ENCODE measurements at places on chromosomes 16 and 17. TPM values are rescaled to one million over a fixed set of nuclear protein-coding genes. Genes with fewer than 3 reads are reported as not detected.
A peak's percentile ranks its signal among the peaks of the same experiment; 100 is the strongest.

DNA sequence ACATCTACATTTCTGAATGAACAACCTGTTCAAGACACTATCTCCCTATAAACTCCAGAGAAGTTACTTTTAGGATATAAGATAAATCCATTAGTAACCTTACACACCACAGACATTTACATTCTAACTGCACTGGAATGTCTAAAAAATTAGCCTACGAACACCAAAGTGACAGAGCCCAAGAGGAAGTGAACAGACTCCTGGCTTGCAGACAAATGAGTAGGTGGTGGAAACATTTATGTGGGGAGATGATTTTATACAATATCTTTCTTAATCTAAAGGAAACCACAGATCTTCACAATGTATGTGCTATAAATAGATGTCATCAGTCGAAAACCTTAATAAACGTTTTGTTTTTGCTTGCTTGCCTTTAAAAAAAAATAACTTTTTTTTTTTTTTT lies 18.8 kb downstream of the ZNF652 start:
- DNase-seq, result peak; percentile 14

DNA sequence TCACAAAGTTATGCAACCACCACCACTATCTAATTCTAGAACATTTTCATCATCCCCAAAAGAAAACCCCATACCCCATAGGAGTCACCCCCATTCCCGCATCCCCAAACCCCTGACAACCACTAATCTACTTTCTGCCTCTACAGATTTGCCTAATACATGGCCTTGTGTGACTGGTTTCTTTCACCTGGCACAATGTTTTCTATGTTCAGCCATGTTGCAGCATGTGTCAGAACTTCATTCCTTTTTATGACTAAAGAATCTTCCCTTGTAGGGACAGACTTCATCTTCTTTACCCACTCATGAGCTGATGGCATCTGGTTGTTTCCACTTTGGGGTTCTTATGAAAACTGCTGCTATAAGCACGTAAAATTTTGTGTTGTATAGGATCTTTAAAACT lies 34.6 kb downstream of the CYTH1 start:
- no peak for DNase-seq

- DNase-seq, result no peak
Measured at GRCh38 chr17:42989726-42990652, 8.2 kb upstream of the RPL27 start.

The SLC16A13 gene
- 6.2 TPM for total RNA-seq

- no peak for DNase-seq
Measured at GRCh38 chr16:4376126-4376892, 4.7 kb downstream of the VASN start.

DNA sequence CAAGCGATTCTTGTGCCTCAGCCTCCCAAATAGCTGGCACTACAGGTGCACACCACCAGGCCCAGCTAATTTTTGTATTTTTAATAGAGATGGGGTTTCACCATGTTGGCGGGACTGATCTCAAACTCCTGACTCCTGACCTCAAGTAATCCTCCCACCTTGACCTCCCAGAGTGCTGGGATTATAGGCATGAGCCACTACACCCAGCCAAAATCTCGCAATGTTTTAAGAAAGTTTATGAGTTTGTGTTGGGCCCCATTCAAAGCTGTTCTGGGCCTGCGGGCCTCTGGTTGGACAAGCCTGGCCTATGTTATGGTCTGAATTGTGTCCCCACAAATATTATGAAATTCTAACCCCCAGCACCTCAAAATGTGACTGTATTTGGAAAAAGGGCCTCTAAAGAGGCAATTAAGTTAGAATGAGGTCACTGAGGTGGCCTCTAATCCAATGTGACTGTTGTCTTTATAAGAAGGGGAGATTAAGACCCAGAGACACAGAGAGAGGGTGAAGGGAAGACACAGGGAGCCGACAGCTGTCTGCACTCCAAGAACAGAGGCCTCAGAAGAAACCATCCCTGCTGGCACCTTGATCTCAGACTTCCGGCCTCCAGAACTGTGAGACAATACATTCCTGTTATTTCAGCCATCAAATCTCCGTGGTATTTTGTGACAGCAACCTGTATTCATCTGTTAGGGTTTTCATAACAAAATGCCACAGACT lies 469.9 kb downstream of the HS3ST4 start:
- no peak for DNase-seq

GRCh38 chr17:44004761-44005526 lies 522 bp downstream of the NAGS start:
- DNase-seq, result peak; percentile 28

GRCh38 chr17:34091975-34092374 lies 163.1 kb upstream of the CCL2 start:
- DNase-seq, result no peak

The CEP295NL gene
- total RNA-seq, result not detected

- no peak for DNase-seq
Measured at GRCh38 chr17:43578404-43578698, 32.2 kb upstream of the ETV4 start.

The LGALS9B gene
- total RNA-seq, result not detected

DNA sequence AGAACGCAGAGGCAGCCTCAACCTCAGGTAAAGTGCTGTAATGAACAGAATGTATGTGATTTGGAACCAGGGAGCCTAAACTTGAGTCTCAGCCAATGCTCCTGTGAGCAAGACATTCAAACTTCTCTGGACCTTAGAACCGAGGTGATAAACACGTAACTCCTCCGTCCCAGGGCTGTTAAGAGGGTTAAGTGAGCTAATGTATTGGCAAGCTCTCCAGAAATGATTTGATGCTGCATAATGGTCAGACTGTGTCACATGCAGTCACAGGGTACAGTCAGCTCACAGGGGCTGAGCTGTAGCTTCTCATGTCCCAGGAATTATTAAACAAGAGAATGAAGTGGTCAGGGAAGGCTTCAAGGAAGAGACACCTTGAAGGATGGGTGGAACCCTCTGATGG lies 10.0 kb upstream of the SLC4A1 start:
- no peak for DNase-seq

DNA sequence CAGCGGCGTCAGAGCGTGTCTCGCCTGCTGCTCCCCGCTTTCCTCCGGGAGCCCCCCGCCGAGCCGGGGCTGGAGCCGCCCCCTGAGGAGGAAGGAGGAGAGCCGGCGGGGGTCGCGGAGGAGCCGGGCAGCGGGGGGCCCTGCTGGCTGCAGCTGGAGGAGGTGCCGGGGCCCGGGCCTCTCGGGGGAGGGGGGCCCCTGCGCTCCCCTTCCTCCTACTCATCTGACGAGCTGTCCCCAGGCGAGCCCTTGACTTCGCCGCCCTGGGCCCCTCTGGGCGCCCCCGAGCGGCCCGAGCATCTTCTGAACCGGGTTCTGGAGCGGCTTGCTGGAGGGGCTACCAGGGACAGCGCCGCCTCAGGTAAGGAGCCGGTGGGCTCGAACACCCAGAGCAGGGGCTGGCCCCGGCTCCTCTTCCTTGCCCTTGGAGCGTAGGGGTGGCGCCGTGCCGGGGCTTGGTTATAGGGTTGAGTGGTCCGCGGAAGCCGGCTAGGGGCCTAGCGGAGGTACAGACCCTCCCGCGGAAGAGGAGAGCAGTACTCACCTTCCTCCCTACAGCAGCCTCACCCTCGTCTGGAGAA lies 841 bp downstream of the RAPGEFL1 start:
- no peak for DNase-seq

DNA sequence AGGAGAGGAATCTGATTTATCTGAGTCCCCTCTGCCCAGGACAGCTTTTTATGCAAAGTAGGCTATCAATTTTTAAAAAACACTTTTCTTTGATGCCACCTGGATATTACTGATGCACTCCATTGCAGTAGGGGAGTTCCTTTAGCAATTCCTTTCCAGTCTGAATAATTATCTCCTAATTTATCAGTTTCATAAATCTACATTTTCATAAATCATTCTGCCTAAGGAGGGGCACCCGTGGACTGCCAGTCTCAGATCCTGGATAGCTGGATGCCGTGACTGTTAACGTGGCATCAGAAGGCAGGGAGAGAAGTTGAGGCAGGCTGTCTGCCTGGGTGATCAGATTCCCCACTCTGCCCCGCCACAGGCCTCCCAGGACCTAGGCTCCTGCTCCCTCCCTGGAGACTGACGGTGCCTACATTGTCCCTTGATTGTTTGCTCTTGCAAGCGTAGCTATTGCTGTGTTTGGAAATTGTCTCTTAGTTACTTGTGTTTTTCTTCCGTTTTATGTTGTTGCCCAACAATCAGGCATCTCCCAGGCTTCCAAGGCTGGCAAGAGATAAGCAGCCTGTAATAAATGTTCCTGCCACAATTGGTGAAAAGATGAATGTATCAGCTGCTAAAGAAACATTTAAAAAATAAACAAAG lies 75.2 kb downstream of the KATNIP start:
- no peak for DNase-seq

- no peak for DNase-seq
Measured at GRCh38 chr17:79624718-79625478, 14.0 kb upstream of the RBFOX3 start.
